ENCODE measurements at places on chromosomes 2 and 18.

DNA sequence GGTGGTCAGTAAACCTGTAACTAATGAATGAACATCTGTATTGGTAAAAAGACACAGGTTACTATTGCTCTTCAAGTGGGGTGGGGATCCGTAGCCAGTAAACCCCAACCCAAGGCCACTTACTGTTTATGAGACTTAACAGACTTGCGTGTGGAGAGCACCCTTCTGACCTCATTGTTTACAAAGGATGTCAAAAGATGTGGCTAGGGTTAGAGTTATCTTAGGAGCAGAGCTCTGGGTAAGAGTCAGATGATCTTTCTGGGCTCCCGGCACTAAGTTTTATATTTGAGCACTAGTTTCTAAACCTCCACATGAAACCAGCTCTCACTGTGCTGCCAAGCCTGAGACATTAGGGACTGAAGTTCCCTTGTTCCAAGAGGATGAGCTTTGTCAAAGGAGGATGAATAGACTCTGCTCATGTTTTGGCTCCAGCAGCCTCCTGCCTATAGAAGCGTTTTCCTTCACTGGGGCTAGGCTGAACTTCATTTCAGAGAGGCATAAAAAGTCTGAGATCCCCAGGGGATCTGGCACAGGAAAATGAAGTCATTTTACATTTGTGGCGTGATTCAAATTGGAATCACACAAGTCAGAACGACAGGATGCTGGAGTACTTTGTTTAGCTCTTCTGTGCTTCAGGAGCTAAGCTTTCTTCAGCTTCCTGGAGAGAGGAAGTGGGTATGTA, 403.1 kb upstream of the TRIB2 start:
- no peak for DNase-seq

DNA sequence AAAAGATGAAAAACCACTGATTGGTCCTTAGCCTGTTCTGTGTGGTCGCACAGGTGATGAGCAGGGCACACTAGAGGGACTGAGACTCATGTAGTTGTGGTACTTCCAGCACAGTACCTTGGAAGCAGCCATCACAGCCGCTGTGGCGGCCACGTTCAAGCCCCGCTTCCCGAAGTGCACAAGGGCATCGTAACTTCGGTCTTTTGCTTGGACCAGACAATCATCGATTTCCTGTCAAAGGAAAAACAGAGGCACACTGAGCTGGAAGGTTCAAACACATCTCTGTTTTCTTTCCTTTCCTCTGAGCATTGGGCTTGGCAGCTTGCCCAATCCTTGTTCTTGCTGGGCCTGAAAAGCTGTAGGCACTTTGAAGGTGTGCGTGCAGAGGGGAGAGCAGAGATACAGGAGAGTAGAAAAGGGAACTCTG, 52.6 kb downstream of the MRPL35 start:
- DNase-seq: no peak

GRCh38 chr2:10514743-10515142, 66.6 kb upstream of the ODC1 start:
- DNase-seq: no peak

GRCh38 chr2:240422658-240423329, 12.7 kb upstream of the GPC1 start:
- DNase-seq: no peak

DNA sequence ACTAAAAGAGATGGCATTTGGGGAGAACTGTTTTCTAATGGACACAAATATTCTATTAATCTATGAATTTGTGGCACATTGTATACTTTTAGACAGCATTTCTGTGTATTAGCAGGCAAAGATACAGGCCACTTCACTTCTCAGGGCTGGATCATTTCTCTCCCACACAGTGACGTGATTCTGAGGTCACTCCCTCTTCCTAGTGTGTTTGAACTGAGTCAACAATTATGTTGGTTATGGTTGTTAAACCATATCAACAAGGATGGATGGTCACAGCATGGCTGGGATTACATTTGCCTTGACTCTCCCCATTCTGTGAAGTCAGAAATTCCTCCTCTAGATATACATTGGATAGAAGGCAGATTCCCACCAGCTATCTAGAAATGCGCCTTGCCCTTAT, 11.6 kb downstream of the NOSTRIN start:
- no peak for DNase-seq

Measured in NCI-H2171 (cell line).